T-helper 17 cell (primary cell): ENCODE measurements at places on chromosomes 12 and 14.
A peak's percentile ranks its signal among the peaks of the same experiment; 100 is the strongest.

- DNase-seq: no peak
These were observed 30.1 kb downstream of the PRKCH start for GRCh38 chr14:61351477-61351876.

GRCh38 chr12:82745063-82745674 lies 58.5 kb downstream of the TMTC2 start:
- no peak for DNase-seq

DNA sequence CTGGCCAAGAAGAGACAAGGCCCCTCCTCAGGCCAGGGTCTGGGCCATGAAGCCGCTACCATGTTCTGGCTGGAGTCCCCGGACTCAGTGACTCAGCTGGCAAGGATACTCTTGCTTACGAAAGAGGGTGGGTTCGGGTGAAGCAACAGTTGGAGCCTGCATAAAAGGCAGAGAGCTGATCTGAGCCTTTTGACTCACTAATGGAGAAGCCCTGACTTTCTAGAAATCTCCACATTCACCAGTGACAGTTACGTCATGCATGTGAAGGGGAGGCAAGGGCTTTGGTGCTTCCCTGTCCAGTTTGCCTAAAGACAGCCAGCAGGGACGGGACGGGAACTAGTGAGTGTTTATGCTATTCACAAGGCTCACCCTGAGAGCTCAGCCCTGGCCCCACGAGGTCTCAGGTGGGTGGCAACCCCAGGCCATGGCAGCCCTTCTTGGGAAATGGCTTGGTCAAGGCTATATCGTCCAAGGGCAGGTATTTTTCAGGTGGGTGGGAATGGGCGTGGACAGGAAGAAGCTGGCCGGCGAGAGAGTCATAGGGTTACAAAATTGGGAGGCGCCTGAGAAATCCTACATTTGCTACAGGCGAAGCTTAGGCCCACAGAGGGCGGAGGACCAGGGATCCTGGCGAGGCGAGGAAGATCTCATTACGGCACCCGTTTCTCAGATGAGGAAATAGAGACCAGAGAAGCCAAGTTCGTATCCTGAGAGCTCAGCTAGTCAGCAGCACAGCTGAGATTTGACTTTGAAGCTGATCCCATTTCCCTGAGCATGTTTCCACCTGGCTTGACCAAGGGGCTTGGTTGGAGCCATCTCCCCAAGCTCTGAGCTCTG lies 314.6 kb downstream of the BCL11B start:
- DNase-seq: no peak

- no peak for DNase-seq
These were observed 52.7 kb downstream of the FBRSL1 start for GRCh38 chr12:132542661-132543060.

GRCh38 chr12:57769594-57769993 lies 2.3 kb downstream of the METTL1 start:
- DNase-seq: no peak

DNA sequence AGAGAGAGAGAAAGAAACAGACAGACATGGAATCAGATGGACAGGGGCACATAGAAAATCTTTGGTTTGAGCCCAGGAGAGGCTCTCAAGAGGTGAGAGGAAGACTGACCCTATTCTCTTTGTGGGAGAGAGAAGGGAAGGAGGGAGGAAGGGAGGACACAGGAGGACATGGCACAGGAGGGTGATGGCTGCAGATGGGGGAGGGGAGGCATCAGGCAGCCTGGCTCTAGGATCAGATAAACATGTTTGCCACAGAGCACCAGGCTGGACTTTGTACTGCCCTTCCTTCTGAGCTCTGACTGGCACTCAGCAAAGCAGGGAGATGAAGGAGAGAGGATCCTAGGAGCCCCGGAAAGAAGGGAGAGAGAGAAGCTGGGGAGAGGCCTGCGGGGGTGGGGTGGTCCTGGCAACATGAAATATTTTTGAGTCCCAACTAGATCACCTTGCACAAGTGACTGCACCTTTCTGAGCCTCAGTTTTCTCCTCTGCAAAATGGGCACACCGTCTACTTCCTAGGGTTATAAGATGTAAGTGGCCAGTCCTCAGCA lies 6.1 kb downstream of the HNF1A start:
- no peak for DNase-seq

- no peak for DNase-seq
These were observed 40.7 kb downstream of the GALNT9 start for GRCh38 chr12:132288516-132289215.

- no peak for DNase-seq
These were observed 17.1 kb downstream of the GSC start for GRCh38 chr14:94752591-94753436.

DNA sequence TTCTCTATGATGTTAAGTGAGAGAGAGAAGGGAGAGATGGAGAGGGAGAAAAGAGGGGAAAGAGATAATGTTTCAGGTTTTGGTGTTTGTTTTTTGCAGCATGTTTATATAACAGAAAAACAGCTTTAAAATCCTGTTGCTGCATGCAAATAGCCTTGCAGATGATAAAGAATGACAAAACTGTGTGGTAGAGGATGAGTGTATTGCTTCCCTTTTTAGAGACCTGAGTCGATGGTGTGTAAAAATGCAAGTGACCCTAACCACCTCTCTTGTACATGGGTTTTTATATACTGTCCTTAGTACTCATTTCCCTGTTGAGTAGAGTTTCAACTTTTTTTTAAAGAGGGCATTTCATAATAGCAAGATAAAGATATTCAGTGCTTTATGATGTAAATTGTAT lies 249.1 kb downstream of the AKAP6 start:
- no peak for DNase-seq

DNA sequence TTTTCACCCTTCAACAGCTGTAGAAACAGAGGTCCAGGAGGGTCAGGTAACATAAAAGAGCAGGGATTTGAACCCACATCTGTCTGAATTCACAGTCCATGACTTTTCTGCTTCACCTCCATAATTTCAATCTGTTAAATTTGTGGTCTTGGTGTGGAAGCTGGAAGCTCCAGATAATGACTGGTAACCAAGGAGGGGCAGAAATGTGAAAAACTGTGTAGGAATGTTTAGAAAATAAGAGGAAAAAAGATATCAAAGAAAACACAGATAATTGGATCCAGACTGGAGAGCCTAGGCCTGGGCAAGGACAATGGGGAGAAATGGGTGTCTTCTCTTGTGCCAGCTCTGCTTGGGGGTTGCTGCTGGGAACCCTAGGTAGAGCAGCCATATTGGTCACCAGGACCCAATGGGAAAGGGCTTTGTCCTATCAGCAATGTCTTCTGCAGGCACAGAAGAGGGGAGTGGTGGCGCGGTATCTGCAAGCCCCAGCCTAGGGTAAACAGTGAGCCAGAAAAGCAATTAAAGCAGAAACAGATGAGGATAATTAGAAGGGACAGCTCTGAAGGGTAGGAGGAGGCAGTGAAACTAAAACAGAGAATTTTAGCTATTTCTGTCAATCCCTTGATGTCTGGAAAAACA lies 54.3 kb upstream of the CCDC91 start:
- no peak for DNase-seq

GRCh38 chr12:46921764-46922133 lies 96.0 kb upstream of the SLC38A4 start:
- DNase-seq: no peak

GRCh38 chr12:126087692-126088091 lies 1022.5 kb downstream of the AACS start:
- no peak for DNase-seq

GRCh38 chr14:99892406-99892805 lies 99.2 kb downstream of the EML1 start:
- no peak for DNase-seq

DNA sequence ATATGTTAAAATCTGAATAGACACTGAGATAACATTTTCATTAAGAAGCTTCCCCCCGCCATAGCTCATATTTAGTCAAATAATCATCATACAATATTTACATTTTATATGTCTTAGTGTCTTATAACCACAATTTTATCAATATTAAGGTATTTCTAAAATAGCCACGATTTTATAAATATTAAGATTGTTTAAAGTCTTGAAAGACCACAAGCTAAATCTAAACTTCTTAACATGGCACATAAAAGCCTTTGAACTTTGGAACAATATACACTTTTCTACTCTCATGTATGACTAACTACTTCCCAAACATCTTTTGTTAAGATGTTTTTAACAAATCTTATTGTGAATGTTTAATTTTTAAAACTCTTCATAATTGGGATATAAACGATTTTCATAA lies 6.5 kb downstream of the USP44 start:
- no peak for DNase-seq

DNA sequence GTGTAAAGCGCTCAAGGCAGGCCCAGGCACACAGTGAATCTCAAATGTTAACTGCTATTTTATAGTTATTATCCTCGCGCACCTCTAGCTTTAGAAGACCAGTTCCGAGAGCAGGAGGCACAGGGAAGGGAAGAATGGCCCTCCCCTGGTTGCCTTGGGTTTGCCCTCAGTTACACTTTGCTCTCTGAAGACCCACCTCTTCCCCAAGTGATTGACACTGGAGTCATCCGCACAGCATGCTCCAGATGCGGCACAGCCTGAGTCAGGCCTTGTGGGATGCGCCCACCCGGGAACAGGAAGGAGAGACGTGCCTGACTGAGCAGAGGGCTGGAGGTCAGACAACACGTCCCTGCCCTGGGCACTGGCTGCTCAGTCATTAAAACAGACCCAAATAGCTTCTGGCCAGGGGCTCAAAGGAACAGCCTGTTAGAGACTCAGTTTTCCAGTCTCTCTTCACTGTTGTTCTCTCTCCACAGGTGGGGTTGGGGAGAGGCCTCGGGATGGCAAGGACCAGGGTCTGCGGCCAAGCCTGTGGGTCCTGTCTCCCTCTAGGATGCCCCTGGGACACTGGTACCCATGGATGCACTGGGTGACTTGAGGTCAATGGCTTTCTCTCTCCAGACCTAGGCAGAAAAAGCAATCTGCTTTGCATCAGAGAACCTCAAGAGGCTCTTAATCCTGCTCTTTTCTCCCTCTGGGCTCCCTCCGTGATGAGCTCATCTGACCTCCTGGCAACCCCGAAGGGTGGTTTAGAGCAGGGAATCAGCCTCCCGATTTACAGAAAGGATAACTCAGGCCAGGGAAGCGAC lies 13.6 kb upstream of the MLXIP start:
- DNase-seq: no peak

GRCh38 chr12:19572920-19573558 lies 133.7 kb downstream of the AEBP2 start:
- no peak for DNase-seq

GRCh38 chr12:32107359-32108267 lies 966 bp downstream of the BICD1 start:
- DNase-seq: no peak

GRCh38 chr14:32898876-32899275 lies 39.8 kb upstream of the NPAS3 start:
- DNase-seq: no peak

DNA sequence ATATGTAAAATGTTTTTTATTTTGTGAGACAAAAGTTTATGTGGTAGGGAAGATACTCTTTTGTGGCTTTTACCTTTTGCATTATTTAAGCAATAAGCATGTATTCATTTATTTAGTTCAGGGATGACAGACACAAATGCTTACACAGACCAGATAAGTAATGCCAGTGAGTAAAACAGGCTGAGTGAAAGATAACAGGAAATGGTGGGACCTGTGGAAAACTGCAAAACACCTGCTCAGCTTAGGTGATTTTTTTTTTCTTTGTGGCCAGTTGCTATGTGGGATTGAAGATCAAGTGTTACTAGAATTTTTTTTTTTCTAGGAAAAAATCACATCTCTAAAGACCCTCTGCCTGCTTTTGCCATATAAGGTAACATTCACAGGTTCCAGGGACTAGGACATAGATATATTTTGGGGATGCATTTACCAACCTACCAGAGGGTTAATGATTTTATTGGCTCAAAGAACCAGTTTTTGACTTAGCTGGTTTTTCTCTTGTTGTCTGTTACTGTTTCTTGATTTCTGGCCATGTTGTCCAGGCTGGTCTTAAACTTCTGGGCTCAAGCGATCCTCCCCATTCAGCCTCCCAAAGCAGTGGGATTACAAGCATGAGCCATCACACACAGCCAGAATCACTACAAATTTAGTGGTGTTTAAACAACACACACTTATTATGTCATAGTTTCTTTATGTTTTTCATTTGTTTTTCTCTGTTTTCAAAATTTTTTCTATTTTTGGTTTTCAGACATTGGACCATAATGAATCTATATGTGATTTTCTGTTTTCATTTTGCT lies 9.8 kb downstream of the PSMA6 start:
- DNase-seq: no peak

- no peak for DNase-seq
These were observed 55.1 kb downstream of the MED13L start for GRCh38 chr12:116222358-116222757.

GRCh38 chr12:105092336-105092735 lies 8.1 kb upstream of the ALDH1L2 start:
- no peak for DNase-seq

DNA sequence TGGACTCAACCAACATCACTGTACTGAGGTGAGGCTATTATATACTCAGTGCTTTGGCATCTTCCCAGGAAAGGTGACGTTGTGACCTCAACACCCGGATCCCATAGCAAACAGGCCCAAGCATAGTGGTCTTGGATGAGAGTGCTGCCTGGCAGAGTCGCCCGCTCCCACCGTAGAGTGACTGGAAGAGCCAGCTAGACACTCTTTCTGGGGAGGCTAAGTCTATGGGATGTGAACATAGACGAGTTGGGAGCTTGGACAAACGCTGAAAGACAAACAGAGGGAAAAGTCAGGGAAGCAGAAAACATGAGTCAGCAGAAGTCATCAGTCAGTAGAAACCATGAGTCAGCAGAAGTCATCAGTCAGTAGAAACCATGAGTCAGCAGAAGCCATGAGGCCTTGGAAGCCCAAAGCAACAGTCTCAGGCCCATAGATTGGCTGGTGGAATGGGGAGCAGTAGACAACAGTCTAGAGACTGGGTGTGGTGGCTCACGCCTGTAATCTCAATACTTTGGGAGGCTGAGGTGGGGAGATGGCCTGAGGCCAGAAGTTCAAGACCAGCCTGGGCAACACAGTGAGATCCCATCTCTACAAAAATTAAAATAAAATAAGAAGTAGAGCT lies 66.4 kb upstream of the MAP1LC3B2 start:
- no peak for DNase-seq

DNA sequence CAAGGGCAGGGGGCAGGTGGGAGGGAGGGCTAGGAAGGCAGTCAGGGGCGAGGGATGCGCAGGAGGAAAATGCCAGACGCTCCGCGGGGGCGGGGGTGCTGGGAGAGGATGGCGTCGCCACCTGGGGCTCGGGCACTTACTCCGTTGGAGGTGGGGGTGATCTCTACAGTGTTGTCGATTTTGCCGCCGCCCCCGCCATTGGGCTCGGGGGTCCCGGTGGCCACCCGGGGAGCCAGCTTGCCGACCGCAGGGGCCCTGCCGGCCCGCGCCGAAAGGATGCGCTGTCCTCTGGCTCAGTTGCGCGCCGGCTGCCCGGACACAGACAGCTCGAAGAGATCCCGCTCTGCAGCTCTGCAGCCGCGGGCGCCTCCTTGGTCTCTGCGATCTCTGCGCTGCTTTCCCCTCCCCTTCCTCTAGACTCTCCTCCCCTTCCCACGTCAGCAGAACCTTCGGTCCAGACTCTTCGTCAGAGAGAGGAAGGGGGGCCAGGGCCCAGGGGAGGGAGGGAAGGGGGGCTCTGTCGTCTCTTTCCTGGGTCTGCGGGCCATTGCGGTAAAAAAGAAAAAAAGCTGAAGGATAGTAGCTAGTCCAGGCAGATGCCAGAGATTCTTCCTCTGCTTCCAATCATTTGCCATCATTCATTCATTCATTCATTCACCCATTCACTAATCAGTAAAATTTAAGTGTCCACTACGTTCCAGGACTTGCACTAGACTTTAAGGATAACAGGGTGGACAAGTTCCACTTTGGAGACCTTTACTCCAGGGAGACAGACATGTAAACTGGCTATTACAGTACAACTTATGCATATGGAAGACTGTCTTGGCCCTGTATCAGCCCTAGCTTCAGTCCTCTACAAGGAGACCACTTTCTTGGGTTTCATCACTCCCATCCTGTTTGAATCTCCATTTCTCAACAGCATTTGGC lies at the start of gene SLC22A17:
TSS of gene SLC22A17 (minus strand) at position 382 of the 927 bp plus-strand sequence.
- peak; percentile 29 for DNase-seq
